ENCODE measurements at places on chromosomes 1 and 21.

DNA sequence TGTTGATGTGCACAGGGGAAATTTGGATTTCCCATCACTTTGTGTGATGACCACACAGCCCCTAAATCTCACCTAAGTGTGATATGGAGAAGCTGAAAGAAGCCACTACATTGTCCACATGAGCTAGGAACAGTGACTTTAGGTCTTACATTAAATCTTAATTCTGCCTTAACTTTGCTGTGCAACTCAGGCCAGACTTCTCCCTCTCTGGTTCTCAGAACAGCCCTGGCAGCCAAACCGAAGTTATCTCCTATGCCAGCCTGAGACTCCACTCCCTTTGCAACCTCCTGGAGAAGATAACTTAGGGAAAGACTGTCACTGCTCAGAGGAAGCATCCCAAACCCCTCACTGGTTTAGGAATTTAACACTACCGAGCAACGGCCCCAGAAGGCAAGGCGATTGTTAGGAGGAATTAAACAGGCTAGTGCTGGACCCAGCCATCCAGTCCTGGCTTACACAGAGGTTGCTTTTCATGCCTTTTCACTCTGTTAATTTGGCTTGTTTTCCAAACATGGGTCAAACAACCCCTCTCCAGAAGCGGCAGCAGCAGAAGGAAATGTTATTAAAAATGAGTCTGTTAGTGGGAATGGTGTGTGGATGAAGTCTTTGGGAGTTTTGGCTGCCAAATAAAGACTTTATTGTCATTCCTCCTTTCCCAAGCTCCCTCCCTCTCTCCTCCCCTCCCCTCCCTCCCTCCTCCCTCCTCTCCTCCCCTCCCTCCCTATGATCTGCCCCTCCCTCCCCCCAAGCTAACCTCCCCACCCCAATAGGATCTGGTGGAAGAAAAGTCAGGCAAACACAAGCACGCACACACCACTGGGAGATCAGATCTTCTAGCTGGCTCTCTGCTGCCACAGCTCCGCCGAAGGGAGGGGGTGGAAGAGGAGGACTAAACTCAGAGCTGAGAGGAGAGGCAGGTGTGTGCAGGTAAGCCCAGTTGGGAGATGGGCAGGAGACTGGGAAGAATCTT, at the start of gene PRELP:
PRELP (plus strand) TSS at position 795 of the 970 bp plus-strand sequence. CDS start 7,379 bp downstream, outside the sequence.
- peak; percentile 64 for DNase-seq

DNA sequence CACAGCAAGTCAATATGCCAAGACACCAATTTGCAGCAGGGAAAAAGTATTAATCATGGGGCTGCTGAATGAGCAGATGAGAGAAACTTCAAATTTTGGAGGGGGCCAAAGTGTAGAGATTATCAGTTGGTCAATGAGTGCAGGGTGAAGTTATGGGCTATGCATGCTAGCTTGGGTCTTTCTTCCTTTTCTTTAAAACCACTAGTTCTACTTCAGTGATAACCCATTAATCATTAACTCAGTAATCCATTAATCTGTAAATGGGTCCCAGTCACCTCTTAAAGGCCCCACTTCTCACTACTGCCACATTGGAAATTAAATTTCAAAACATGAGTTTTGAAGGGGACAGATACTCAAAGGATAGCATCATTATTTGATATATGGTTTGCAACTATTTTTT, 688.6 kb upstream of the ADGRL4 start:
- DNase-seq = no peak

DNA sequence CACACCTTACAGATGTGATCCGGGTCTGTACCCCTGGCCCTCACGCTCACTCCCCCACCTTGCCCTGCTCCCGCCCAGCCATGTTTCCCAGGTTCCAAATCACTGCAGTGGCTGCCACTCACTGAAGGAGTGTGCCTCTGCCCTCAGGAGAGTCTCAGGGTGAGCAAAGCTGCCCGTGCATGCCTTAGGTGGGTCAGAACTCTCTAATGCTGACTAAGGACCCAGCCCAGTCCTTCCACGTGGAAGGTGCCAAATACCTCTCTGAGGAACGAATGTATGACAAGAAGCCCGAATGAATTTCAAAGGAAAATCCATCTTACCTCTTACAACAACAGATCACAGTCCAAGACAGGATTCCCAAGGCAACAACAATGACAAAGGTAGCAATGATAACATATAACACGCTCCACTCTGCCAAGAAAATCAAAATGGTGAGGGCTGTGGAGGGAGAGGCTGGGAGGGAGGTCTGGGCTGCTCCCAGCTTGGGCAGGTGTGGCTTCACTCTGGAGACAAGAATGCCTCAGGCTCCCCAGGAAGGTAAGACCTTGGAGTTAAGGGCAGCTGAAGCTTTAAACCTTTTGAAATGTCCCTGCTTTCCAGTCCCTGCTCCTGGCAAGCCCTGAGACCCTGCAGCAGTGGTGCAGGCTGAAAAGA, 115.2 kb downstream of the KIAA0319L start:
- peak; percentile 18 for DNase-seq

DNA sequence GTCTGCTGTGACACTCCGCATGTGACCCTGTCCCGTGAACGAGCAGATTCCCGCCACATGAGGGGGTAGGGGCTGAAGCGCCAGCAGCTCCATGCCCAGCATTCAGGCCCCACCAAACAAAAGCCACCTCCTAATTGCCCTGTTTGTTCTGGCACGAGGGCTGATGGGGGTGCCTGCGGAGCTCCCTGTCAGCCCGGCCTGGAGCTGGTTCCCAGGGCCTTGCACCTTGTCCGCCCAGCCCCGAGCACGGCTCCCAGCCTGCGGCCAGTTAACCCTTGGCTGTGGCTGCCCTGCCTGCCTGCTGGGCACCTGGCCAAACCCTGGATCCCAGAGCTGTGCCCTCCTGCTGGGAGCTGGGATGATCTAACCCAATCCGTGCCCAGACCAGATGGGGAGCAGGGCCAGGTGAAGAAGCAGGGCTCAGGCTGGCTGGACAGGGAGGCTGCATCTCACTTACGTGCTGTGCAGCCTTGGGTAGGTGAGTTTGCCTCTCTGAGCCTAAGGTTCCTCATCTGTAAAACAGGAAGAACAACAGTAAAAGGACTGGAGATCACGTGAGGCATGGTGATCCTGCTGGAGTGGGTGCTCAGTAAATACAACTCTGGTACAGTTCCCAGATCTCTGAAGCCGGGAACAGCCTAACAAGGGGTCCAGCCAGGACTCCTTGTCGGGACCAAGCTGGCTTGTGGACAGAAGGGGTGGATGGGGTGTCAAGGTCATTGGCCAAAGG, 110.9 kb upstream of the IFFO2 start:
- DNase-seq = no peak

GRCh38 chr1:64962441-64962840, 3.9 kb downstream of the JAK1 start:
- no peak for DNase-seq

DNA sequence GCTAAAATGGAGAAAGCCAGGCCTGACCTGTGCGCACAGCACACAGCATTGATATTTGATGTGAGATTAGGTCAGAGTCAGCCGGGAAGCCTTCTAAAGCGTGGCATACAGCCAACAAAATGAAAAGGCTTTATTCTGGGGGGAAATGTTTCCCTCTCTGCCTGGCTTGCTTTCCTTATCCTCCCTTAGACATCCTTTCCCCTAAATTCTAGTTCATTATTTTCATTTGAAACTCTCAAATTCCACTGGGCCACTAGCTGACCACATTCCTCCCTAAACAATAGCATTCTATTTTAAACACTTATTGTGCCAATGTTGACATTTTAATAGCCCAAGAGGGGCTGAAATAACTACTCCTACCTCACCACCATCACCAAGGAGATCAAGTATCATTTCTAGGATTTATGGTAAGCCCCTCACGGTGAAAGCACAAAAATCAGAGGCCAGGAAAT, 49.4 kb downstream of the LEPR start:
- no peak for DNase-seq

- DNase-seq = no peak
Observed at GRCh38 chr1:213385806-213386324, 334.8 kb downstream of the RPS6KC1 start.

DNA sequence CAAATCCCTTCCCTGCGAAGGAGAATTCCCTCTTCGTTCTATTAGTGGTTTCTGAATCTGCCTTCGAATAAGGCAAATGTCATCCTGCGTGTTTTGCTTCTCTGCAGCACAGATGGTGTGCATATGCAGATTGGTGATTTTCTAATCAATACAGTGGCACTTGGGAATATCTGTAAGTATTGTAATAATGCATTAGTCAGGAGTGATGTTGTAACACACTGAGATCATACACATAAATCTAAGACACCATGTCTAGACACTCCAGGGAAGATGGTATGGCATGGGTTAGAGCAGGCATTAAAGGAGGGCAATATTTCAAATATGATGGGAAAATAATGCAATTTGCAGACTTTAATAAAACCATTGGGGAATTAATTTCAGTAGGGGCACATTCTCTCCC, 513.2 kb upstream of the PTBP2 start:
- no peak for DNase-seq

All from RWPE1 (cell line).